ENCODE measurements at places on chromosomes 6 and 20.

GRCh38 chr6:37638414-37639341 lies 59.0 kb downstream of the MDGA1 start:
- no peak for DNase-seq

DNA sequence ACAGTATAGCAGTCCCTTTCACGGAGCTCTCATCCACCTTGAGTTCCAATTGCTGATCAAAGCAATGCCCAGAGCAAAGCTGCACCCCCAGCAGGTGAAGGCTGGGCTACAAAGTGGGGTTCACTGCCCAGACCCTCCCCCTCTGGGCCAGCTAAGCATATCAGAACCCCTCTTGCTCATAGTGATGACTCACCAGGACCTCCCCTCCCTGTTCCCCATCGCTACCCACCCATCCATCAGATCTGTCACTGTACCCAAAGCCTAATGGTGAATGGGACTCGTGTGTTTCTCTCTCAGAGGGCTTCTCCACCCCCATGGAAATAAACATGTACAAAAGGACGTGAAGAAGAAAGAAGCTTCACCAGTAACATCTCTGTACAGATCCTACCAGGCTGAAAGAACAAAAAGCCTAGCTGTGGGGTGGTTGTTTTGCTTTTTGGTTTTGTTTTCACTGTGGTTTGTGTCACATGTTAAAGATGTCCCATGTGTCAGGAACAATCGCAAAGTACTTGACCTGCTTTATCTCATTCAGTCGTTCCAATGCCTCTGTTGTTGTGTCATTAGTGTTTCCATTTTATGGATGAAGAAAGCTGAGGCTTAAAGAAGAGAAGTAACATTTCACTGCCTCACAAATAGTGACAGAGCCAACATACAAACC lies 518.5 kb downstream of the CD83 start:
- no peak for DNase-seq

GRCh38 chr20:23528867-23529431 lies 38.0 kb downstream of the CST8 start:
- DNase-seq, result no peak

- no peak for DNase-seq
These were observed 194.7 kb downstream of the NFATC2 start for GRCh38 chr20:51347831-51348230.

- no peak for DNase-seq
These were observed 57.2 kb downstream of the IL20RA start for GRCh38 chr6:136987526-136987925.

DNA sequence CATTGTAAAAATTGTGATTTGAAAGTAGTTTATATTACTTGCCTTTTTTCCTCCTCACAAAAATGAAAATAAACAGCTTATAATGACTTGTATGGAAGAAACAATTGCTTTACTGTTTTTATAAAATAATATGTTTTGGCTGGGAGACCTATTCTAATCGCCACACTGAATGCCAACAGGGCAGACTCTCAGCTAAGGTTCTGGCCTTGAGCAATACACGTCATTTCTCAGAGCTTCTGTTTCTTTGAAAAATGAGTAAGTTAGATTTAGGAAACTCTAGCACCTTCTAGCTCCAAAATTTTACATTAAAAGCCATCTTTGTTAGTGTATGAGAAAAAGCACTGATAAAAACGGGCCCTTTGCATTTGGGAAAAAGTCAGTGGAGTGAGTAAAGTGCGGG lies 166.6 kb downstream of the ARID1B start:
- no peak for DNase-seq

GRCh38 chr6:36964349-36964748 lies 9.8 kb downstream of the PI16 start:
- no peak for DNase-seq

DNA sequence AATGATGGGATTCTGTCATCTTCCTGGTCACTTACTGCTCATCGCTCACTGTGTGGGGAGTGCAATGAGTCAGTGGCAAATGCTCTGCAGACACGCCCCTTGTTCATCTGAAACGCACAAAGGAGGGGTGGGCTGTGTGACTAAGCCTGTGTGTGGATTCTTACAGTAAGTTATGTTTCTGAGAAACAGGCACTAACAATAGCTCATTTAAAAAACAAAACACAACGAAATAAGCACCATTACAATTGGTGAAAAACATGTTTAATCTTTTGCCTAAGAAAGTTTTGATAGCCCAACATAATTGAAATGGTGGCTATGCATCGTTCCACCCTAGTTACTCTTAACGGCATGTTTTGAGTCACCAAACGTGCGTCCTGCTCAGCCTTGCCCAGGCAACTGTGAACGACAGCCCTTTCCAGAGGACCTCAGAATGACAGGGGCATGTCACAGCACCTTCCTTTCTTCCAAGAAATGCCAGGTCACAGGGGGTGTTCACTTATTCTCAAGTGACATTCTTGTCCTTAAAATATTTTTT lies 118.4 kb upstream of the SGK1 start:
- peak; percentile 88 for DNase-seq

DNA sequence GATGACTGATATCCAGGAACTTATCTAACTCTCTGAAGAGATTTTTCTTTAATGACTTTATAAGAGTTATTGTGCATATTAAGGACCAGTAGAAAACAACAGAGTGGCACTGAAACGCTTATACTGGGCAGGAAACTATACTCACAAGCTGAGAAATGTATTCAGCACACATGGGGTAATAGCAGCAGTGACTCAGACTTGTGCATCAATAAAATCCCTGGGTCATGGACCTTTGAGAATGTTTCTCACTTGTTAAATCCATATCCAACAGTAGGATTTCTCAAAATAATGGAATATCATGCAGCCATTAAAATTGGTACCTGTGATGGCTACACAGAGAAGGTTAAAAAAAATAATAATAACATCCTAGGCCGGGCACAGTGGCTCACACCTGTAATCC lies 219.5 kb downstream of the BTBD9 start:
- no peak for DNase-seq

DNA sequence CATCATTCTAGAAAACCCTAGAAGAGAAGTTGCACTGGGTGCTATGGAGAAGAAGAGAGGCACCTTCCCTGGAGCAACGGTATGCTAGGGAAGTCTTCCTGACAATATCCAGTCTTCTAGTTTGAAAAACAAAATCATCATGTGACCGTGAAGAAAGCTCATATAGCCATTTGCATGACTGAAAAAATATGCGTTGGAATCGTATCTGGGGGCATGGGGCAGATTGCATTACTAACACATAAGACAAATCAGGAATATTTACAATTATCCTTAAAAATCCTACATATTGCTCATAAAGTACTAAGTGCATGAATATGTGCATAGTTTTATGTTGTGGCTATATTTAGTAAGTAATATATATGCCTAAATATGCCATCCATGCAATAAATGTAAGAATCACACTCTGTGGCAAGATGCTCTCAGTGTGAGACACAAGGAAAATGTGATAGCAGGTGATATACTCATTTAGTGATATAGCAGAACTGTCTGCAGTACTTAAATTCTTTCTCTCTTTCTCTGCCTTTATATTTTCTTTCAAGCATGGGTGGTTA lies 26.8 kb downstream of the HTR1E start:
- DNase-seq, result no peak

GRCh38 chr20:36541227-36541767 lies at the start of gene MYL9:
Gene MYL9 (plus strand): TSS chr20:36541519. CDS start chr20:36544885, 3,366 bp downstream.
- peak; percentile 71 for DNase-seq

- DNase-seq, result no peak
These were observed 96.2 kb downstream of the OTOR start for GRCh38 chr20:16844406-16844805.

DNA sequence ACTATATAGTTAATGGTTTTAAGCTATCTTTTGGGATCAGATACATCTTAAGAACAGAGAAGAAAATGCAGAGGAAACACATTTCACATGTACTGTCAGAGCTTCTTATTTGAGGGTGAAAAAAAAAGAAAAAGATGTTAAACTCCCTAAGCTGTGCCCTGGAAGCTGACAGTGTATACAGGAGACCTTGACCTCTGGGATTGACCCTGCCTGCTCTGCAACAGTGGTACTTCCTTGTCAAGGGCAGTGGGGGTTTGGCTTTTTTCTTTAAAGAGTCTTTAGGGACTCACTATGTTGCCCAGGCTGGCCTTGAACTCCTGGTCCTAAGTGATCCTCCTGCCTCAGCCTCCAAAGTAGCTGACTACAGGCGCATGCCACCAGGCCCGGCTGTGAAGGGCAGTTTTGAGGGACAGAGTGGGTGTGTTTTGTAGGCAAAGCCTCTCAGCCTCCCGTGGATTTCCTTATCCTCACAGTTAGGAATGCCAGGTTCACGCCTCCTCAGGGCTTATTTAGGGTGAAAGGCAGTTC lies 60.6 kb upstream of the SLC22A1 start:
- DNase-seq, result no peak

GRCh38 chr6:2264932-2265331 lies 19.5 kb upstream of the GMDS start:
- no peak for DNase-seq

DNA sequence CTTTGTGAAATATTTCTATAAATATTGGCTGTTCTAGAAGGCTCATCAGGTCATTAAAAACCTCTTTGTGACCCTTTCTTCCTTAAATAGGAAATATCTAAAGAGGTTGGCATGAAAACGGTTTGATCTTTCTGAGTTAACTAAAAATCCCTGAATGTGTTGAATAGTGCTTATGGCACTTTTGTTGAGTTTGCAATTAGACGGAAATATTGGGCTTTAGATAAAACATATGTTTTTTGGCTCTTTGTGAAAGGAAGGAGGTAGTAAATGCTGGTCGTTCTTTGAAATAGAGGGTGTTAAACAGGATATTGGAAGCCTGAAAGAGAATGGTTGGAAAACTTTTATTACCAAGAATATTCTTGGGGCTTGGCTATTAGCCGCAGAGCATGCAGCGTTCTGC lies 163.0 kb downstream of the ARID1B start:
- DNase-seq, result no peak

- DNase-seq, result no peak
These were observed 553.3 kb downstream of the C6orf118 start for GRCh38 chr6:164756142-164756541.

GRCh38 chr6:122886481-122886880 lies 97.4 kb downstream of the SMPDL3A start:
- no peak for DNase-seq

DNA sequence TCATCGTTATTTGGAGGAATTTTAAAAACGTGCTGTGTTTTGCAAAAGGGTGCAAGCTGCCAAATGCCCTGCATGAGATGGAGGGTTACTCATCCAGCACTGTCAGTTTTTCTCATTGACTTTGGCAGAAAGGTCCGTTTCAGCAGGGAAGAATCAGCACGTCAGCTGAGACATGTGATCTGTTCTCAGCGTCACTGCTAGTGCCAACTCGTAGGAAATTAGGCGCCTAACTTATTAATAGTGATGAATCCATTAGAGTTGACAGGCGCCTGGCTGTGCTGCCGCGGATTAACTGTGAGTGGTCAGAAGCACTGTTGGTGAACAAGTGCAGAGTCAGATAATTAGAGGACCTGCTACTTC lies 175.5 kb upstream of the FOXQ1 start:
- peak; percentile 91 for DNase-seq

- no peak for DNase-seq
These were observed 2.3 kb downstream of the DSTN start for GRCh38 chr20:17572034-17572638.

- DNase-seq, result no peak
These were observed 58.2 kb downstream of the NEDD9 start for GRCh38 chr6:11174242-11174611.

GRCh38 chr6:27161946-27162603 lies 85.4 kb upstream of the PRSS16 start:
- DNase-seq, result no peak

- DNase-seq, result no peak
These were observed 3.6 kb upstream of the BPIFB1 start for GRCh38 chr20:33279261-33279910.

DNA sequence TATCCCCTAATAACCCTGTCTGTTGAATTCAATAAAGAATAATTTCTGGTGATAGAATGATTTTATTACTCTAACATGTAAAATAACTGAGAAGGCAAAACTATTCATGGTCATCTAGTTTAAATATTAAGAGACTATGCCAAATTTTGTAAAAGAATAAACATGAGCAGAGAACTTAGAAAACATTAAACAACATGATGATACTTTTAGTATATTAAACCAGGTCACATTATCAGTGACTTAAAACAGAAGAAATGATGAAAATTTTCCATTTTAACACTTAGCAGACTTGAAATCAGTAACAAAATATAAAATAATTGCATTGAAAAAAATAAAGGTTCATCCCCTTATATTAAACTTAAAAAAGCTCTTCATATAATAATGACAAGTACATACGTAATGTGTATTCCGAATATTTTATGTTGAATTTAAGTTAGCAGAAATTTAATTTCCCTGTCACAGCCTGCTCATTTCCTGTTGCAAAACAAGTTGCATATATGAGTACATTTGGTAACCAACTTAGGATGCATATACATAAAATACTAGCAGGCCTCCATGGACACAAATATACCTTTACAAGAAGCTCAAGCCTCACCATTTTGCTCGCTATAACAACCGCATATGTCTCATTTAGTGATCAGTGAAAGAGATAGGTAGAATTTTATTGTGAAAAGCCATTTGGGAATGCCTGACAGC lies 40.6 kb downstream of the DTNBP1 start:
- DNase-seq, result no peak

GRCh38 chr6:66278115-66278514 lies 571.1 kb upstream of the EYS start:
- DNase-seq, result no peak

DNA sequence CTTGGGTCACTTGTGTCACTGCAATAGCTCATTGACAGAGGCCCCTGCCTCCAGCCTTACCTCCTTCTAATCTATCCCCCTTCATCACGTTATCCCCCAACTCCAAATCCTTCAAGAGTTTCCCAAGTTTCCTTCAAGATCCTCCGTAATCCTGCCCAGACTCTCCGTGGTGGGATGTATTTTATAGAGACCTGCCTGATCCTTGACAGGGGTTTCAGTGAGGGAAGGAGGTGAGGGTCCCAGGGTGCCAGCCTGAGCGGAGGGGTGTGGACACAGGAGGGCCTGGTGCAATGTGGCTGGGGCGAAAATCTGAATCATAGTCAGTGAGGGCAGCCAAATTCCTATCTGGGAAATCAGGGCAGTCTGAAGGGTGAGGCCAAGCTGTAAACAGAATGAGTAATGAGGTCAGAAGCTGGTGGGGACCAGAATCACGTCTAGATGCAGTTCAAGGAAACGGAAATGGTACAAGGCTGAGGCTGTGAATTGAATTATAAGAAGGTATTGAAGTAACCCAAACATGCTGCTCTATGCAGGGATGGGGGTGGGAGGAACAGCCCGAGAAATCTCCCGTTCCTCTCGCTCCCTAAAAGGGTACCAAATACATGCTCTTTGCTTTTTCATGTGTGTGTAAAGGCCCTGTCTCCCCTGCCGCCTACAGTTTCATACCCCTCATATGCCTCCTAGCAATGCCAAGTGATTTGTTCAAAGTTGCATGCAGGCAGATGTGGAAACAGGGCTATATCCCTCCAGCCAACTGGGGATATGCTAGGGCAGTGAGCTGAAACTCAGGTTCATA lies 35.4 kb upstream of the PIM1 start:
- DNase-seq, result peak; percentile 69
